Activated CD4-positive, alpha-beta T cell treated with anti-CD3 and anti-CD28 coated beads for 24 hours (primary cell): ENCODE measurements at places on chromosomes 1 and 21.

- DNase-seq = no peak
Measured at GRCh38 chr1:184804220-184804619, 49.6 kb upstream of the EDEM3 start.

- no peak for DNase-seq
Measured at GRCh38 chr1:153745417-153745816, 17.6 kb downstream of the INTS3 start.

DNA sequence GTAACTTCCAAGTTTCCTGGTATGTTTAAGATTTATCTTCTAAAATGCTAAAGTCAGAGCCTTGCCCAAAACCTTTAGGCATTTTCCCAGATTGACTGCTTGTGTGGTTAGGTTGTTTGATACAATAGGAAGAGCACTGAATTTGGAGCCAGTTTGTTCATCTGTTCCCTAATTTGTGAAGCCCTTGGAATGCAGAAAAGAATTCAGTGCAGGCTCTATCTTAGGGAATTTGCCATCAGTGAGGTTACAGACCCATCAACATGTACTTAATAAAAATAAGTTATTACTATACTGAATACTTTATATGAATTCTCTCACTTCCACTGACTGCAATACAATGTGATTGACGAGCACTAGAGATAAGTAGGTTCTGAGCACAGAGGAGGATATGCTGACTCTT, 120.2 kb downstream of the PIK3R3 start:
- no peak for DNase-seq

DNA sequence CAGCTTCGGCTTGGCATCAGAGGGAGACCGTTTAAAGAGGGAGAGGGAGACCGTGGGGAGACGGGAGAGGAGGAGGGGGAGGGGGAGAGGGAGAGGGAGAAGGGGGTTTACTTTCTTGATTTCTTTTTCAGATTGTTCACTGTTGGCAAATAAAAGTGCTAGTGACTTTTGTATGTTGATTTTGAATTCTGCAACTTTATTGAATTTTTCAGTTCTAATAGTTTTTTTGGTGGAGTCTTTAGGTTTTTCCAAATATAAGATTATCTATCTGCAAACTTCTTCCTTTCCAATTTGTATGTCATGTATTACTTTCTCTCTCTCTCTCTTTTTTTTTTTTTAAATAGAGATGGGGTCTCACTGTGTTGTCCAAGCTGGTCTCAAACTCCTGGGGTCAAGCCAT, 104.0 kb downstream of the PPP1R12B start:
- no peak for DNase-seq

DNA sequence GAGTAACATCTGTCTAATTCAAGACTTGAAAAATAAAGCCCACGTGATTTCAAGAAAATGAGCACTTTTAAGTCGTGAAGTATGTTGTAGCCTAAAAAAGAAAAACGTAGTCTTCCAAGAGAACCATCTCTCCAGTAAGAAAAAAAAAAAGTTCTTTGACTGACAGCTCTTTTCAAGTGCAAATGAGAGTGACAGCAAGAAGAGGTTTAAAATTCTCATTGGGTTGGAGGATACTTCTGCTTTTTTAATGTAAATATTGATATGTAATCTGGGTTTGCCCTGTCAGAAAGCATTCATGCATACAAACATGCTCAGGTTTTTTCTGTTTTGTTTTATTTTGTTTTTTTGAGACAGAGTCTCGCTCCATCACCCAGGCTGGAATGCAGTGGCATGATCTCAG, 32.3 kb upstream of the PRDM2 start:
- no peak for DNase-seq

- DNase-seq = no peak
Measured at GRCh38 chr1:41751804-41752513, 166.8 kb downstream of the HIVEP3 start.

DNA sequence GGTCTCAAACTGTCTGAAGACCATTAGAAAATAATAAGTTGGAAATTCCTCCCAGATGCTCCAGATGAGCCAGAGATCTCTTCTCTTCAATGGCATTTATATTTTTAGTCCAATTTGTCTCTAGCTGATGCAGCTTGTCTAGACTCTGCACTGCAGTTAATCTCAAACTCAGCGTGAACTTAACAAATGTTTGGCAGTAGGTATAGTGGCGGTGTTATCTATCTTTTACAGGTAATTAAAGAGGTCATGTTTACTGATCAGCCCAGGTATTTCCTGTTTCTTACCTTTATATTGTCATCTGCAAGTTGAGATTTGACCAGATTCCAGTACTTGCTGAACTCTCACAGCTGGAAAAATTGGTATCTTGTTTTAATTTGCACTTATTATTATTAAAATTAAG, 1024.5 kb upstream of the ADGRL2 start:
- no peak for DNase-seq

DNA sequence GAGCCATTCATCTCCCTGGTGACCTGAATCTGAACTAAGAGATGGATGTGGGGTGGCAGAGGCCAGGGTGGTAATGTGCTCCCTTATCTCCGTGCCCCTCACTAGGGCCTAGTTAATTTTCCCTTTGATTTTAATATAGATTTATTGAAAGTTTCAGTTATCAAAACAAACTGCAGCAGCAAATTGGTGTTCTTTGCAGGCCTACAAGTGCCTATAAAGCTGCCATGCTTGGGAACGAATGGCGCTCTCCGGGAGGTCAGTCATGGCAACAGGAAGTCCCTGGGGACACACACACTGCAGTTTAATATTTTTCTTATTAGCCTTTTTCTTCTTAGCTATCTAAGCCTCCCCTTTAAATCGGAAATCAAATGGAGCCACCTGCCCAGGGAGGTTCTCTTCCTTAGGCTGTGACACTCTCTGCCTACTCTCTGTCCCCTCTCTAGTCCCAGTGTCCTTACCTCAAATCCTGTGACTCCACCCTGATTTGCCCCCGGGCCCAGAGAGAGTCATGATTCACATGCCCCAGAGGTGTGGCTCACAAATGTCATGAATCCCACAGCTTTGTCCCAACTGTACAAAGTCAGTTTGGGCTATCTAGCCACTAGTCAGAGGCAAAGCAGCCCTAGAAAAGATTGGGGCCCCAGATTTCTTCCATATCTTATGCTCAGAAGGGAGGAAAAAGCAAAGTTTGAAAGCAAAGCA, 4.3 kb upstream of the ERI3 start:
- no peak for DNase-seq

GRCh38 chr1:218695525-218695924, 350.4 kb downstream of the TGFB2 start:
- no peak for DNase-seq

DNA sequence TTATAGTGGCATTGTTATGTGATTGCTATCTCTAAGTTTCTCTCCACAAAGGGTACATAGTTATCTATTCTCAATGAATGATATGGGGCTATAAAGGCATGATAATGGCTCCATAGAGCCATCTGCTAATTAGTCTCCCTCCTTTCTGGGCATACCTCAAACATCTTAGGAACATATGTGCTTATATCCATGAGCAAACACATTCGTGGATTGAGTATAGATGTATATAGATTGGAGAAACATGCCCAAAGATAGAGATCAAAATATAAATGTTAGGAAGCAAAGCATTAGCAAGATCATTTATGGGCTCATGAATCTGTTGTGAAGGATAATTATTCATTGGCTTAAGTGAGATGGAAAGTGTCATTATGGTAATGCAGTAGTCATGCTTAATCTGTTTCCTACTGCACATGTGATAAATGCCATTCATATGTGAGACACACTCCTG, 155.8 kb upstream of the UBE2U start:
- DNase-seq = no peak

- no peak for DNase-seq
Measured at GRCh38 chr1:169860187-169860586, 33.5 kb downstream of the SCYL3 start.

- DNase-seq = no peak
Measured at GRCh38 chr1:28582248-28582615, 9.8 kb upstream of the RAB42 start.

DNA sequence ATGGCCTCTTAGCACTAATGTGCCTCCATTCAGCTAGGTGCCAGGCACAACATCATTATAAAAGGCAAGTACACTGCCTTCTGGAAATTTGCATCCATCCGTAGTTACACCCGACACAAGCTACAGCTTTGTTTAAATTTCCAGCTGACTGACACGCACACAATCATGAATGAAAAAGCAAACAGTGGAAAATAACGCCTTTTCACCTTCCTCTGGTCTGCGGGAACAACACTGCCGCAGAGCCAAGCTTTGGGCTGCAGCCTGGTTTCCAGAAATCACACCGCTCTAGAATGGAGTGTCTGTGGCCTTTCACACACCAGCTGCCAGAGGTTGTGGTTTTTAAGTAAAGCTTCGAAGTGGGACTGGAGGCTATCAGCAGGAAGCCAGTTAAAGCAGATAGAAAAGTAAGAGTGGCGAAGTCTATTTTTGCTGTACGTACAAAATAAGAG, 142.8 kb upstream of the COA6 start:
- DNase-seq = no peak

DNA sequence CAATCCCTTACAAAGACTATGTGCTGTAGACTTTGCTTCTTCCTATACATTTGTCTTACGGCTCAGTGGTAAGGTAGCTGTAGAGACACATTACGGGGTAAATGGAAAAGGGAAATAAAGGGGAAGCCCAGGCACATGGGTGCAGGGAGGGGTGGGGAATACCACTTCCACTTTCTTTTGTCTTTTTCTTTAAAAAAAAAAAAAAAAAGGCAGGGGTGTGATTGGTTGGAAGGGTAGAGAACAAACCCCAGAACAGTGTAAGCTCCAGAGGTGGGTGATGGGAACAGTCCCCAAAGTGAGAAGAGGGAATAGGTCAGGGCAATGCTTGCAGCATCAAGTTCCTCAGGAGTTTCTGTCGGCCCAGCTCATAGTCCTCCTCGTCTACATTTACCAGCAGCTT, 3.9 kb downstream of the NIT1 start:
- DNase-seq = no peak

GRCh38 chr1:92167151-92167550, 50.6 kb upstream of the C1orf146 start:
- DNase-seq = no peak

DNA sequence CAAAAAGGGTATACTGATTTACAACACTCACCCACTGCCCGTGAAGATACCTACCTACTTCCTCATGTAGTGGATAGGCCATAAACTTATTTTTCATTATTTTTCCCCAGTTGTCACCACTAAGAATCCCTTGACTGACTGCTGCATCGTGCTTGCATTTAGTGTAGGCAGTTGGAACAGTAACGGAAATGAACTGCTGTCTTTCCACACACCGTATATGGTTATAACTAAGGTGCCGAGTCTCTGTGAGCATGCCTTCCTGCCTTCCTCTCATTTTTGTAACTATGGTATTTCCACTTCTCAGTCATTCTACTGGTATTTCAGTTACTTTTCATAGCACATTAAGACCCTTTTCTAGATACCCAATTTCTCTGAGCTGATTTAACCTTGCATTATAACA, 36.4 kb downstream of the SLC35F3 start:
- no peak for DNase-seq

- no peak for DNase-seq
Measured at GRCh38 chr1:43541721-43542401, 11.2 kb downstream of the PTPRF start.

DNA sequence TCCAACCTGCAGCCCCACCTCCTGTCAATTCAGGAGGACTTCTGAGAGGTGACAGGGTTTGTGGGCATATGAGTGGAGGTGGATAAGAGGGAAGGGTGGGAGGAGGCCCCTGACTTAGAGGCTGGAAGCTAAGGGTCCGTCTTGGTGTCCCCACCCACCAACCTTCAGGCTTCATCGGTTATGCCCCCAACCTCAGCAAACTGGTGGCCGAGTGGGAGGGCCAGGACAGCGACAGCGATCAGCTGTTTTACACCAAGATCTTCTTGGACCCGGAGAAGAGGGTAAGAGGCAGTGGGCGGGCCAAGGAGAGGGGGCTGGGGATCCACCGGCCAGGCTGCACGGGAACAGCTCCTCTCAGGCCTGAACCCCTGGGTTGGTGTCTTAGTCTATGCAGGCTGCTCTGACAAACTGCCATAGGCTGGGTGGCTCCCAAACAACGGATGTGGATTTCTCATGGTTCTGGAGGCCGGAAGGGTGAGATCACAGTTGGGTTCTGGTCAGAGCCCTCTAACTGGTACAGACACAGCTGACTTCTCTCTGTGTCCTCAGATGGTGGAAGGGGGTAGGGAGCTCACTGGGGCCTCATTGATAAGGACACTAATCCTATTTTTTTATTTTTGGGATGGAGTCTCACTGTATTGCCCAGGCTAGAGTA, 18.1 kb downstream of the PLOD1 start:
- no peak for DNase-seq

- no peak for DNase-seq
Measured at GRCh38 chr1:25628741-25629421, 12.3 kb downstream of the MAN1C1 start.

GRCh38 chr1:173202424-173203145, 4.5 kb downstream of the TNFSF4 start:
- DNase-seq = no peak

DNA sequence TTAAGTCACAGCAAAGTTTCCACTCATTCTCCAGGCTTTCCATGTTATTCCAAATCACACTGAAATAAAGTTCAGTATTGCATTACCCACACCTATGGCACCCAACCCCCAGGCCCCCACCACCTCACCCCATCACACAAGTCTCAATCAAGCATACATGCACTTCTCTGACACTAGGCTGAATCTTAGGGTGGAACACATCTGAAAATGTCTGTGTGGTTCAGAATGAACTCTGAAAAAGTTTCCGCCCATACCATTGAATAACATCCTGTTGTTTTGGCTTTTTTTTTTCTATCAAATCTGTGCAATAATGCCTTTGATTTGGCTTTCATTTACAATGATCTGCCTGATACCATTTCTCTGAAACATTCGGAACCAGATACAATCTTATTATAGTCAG, 25.8 kb upstream of the LRRC8C start:
- DNase-seq = no peak

DNA sequence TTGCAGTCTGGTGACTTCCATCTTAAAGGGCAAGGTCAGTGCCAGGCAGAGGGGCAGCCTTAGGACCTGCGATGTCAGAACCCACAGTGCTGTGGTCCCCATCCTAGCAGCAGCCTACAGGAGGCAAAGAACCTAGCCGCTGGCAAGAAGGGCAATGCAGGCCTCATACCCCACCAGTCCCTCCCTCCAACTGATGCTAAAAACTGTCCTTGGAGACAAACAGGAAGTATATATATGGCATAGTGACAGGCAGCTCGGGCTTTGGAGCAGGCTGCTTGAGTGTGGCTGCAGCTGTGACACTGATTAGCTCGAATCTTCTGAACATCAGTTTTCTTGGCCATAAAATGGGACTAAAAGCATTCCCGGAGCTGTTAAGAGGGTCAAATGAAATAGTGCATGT, 156.0 kb upstream of the VAMP3 start:
- DNase-seq = no peak

- no peak for DNase-seq
Measured at GRCh38 chr1:67408148-67408547, 22.1 kb downstream of the SERBP1 start.

GRCh38 chr1:95040032-95040525, 32.7 kb downstream of the ALG14 start:
- DNase-seq = no peak

GRCh38 chr1:24759492-24759891, 14.2 kb downstream of the CLIC4 start:
- no peak for DNase-seq
